ENCODE measurements at places on chromosomes 12 and 14.

DNA sequence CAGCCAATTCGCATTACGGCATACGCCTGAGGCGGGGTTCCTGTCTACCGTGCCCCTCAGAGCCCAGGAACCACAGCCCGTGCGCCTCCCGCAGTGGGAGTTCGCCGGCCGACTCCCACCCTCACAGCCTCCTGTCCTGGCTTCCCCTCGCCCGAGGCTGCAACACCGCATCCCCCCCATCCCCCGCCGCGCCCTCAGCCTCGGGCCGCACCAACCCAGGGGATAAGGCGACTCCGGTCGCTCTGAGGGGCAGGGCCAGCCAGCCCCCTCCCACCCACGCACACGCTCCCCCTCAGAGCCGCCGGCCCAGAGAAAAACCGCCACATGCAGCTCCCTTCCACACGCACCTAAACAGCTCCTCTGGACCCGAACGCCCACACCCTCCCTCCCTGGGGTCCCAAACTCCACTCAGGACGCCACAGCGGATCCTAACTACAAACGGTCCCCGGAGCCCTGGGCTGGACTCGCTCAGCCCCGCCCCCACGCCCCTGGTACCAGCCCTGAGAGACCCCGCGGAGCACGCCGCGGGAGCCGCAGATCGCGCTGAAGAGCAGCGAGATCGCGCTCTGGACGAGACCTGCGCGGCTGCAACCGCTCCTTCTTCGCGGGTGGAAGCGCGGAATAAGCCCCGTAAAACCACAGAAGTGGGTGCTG lies at the start of gene C14orf39:
Gene C14orf39, minus strand, starts transcription at position 466 of the 654 bp plus-strand sequence. CDS start 985 bp downstream, outside the sequence.
- no peak for DNase-seq

GRCh38 chr14:98798099-98798498 lies 473.9 kb downstream of the BCL11B start:
- no peak for DNase-seq

DNA sequence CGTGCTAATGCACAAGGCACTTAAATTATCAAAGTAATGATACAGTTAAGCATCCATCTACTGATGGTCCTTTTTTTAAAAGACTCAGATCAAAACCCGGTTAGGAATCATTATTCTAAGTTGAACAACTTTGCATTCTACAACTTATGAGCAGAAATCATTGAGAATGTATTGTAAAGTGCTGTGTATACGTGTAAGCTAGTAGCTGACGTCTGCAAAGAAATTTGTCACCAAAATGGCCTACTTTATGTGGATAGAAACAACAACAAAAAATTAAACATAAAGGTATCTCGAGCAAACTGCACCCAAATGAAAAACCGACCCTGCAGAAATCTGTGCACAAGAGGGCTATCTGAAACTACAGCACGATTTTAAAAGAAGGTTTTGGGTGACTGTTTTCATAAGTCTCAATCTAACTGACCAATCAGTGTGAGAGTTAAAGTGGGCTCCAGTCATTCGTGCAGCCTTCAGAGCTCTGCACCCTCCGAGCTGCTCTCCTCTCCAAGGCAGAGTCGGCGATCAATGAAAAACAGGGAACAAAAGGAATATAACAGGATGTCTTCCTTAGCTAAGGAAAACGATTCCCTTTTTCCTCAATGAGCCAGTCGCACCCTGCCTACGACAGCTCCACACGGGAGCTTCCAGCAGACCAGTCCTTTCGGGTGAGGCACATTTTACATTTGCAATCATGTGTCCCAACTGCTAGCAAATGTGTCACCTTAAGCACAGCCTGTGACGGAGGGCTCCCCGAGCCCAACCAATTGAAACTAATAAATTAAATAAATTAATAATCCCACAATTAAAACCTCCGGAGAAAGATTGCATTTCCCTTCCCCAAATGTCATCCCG lies 200.7 kb upstream of the FOXN3 start:
- DNase-seq = peak; percentile 22

DNA sequence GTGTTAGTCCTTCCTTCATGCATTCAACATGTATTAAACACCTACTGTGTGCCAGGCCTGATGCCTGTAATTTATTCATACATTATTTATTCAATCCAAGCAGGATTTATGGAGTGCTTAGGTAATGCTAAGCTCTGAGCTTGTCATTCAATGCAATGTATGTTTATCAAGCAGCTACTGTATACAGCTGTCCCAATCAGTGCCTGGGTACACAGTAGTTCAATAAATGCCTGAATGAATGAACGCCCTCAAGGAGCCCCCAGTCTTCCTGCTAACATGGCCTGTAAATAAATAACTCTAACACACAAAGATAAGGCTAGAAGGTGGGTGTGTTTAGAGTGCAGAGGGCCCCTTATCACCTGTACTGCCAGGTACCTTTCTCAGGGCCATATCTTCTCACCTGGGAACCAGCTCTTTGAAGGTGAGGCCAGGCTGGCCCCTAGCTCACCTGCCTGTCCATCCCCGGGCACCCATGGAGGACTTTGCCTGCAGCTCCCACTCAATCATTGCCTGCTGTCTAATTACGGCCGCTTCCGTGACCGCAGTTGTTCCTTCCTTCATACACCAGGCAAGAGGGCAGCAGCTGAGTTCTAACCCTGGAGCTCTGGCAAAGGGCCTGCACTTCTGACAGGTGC lies 20.0 kb upstream of the KDM2B start:
- DNase-seq = no peak

DNA sequence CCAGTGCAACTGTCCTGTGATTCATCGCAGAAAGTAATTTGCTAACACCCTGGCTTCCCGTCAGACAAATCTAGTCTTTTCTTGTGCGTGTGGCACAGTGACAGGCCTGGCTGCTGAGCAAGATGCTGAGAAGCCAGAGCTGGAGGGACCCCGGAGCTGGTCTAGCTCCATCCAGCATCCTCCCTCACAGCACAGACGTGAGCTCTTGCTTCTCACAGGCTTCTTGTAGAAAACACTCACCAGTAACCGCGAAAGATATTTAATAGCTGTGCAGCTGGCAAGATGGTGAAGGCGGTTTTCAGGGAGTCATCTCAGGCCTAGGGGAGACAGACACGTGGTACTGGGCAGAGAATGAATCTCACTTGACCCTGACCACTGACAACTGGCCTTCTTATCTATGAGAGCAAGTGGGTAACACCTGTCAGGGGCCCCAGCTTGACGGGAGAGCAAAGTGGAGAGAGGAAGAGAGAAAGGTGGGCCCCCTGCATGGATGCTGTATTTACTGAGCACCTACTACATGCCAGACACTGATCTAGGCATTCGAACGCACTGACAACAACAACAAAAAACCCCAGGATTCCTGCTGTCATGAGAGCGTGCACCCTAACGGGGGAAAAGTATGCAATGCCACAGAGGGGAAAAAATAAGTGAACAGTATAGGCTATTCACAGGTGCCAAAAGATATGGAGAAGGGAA lies 63.3 kb downstream of the CCDC88C start:
- DNase-seq = no peak

DNA sequence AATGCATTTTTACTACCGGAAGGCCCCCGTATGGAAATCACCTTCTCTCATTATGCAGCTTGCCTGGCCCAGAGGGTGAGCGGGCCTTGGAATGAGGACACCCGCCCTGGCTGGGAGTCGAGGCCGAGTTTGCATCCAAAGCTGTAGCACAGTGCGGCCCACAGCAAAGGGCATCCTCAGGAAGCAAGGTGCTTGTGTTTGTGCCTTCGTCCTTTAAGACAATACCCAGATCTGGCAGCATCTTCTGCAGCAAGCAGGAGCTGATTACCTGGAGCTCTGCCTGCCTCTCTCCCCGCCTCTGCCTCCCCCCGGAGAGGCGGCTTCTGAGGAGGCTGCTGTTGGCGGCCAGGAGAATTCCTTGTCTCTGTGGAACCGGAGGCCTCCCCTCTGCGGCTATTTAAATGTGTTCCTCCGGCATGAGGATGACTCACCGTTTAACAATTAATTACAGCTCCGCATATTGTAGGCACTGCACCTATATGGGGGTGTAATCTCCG lies 145.3 kb downstream of the CACNA1C start:
- no peak for DNase-seq
